ENCODE measurements at places on chromosomes 6 and 20.

DNA sequence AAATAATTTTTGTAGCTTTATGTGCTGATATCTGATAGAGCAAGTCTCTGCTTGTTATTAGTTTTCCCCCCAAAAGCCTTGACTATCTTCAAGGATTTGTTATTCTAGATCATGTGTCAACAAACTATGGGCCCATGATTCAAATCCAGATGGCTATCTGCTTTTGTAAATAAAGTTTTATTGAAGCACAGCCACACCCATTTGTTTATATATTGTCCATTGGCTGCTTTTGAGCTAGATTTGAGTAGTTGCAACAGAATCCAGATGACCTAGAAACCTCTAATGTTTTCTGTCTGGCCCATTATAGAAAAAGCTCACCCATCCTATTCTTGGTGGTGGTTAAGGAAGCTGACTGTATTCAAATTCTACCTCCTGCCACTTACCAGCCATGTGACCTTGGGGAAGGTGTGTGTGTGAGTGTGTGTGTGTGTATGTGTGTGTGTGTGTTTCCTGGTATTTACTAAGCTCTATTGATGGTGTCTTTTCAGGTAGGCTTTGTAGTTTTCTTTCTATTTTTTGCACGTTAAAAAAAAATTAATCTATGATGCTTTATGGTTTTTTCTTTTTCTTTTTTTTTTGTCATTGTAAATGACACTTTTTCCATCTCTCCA is 1.3 kb upstream of the GTSF1L start:
- no peak for DNase-seq

GRCh38 chr20:53399592-53400335 is 193.9 kb downstream of the ZNF217 start:
- no peak for DNase-seq

- no peak for DNase-seq
Measured at GRCh38 chr20:48984575-48985219, 61.4 kb upstream of the CSE1L start.

- no peak for DNase-seq
Measured at GRCh38 chr6:94658929-94659328, 918.4 kb upstream of the MANEA start.

DNA sequence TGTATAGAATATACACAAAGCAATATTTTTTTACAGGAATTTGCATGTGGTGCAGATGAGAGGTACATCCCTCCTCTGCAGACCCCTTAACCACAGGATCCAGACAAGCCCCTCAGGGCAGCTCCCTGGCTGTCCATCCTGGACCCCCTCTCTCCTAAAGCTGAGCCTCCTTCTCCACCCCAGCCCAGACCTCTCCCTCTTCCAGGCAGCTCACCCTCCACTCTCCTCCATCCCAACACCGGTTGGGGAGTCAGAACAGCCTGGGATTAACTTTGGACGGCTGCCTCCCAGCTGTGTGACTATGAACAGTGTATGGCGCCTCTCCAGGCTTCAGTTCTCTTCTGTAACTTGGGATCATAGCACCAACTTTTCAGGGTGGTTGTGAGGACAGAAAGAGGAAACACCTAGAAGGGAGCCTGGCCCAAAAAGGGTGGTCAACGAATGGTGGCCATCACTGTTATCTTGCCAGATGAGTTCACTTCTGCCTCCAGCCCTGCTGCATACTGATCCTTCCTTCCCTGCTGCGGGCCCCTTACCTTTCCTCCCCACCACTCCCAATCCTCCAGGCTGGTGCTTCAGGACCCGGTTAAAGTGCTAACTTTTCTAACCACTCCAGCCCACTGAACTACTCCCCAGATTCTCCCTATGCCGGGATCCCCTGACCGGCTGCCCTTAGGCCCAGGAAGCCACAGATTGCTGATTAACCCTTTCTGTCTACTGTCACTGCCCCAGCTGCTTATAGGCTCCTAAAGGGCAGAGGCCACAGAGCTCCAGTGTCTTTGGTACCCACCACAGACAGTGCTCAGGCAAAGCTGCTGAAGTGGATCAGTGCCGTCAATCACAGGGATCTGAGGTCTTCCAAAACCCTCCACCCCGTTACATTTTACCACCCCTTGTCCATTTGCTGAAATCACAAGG is 55.9 kb downstream of the GPR6 start:
- no peak for DNase-seq

DNA sequence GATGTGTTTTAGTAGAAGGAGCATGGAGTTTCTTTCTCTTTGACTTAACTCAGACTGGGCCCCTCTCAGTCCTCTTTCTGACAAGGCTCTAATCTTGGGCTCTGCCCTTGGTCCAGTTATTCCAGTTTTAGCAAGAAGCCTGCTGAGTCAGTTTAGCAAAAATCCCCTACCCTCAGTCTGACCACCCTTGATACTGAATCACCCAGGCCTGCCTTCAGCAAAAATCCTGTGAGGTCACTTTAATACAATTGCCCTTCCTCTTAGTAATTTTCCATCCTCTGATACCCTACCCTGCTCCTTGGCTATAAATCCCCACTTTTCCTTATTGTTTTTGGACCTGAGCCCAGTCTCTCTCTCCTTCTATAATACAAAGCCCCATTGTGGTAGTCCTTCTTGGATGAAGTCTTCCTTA is 326.7 kb upstream of the NOX3 start:
- peak; percentile 74 for DNase-seq

GRCh38 chr6:5676701-5677100 is 330.0 kb downstream of the NRN1 start:
- DNase-seq, result no peak

- no peak for DNase-seq
Measured at GRCh38 chr6:14274546-14275492, 157.2 kb downstream of the CD83 start.

GRCh38 chr6:21003780-21004541 is 469.7 kb downstream of the CDKAL1 start:
- peak; percentile 11 for DNase-seq

- no peak for DNase-seq
Measured at GRCh38 chr20:21518292-21518991, 4.6 kb upstream of the NKX2-2 start.

DNA sequence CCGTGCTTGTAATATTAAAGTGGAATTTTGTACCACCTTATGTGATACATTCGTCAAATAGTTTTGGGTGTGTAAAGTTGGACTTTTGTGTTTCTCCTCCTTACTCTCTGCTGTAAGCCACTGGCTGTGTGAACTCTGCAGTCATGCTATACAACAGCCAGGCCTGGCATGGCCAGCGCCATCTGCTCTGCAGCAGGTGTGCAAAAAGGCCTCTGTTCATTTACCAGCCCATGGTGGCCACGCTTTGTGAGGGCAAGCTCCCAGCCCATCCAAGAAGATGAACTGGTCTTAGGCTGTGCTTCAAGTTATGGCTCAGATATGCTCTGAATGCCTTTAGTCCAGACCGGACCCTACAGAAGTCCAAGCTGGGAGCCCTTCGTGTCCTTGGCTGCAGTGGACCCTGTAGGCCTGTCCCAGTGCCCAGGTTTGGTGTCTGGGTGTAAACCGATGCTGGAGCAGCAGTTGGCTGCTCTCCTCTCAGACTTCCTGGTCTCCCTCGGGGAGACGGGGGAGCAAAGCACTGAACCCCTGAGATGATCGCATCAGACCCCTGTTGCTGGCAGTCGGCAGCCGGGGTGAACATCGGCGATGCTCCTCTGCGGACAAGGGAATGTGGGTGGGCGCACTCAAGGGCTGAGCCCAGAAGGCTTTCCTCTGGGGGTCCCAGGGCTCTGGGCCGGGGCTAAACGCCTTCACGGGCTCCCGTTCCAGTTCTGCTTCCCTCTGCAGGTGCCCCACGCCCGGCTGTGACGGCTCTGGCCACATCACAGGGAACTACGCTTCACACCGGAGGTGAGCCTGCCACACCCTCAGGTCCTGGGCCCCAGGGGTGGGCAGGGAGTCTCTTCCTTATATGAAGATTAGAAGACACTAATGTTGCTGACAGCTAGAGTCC is 28.6 kb upstream of the PCMTD2 start:
- no peak for DNase-seq

DNA sequence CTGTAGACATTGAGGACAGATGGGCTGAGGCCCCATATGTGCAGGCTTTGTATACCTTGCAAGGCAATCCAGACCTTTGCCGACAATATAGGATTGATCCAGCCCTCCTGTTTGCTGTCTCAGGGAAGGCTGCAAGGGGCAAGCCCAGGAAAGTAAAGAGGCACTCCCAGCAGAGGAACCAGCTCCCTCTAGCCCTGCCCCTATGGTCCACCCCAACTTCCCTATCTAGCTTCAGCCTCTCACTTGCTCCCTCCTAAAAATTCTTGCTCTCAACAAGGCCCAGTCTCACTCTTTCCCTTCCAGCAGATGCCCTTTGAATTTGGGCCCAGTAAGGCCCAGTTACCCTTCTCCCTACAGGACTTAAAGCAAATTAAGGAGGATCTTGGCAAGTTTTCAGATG is 92.6 kb downstream of the JARID2 start:
- no peak for DNase-seq

DNA sequence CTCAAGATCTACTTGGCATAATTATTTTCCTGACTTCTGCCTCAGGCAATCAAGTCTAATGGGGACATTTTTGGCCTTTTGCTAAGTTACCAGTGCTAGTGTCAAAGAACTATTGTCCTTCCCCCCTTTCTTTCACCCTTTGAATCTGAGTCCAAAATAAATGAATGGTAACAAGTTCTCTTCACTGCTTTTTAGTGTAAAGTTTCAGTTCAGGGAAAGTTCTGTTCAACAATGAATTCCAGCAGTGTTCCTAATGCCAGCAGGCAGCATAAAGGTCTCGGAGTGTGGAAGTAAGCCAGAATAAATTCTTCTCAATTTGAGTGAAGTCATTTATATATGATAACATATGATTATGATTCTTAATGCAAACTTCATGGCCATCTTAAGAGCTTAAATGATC is 20.8 kb upstream of the TSPYL1 start:
- DNase-seq, result no peak

GRCh38 chr6:80969439-80969838 is 783.0 kb downstream of the TENT5A start:
- no peak for DNase-seq

DNA sequence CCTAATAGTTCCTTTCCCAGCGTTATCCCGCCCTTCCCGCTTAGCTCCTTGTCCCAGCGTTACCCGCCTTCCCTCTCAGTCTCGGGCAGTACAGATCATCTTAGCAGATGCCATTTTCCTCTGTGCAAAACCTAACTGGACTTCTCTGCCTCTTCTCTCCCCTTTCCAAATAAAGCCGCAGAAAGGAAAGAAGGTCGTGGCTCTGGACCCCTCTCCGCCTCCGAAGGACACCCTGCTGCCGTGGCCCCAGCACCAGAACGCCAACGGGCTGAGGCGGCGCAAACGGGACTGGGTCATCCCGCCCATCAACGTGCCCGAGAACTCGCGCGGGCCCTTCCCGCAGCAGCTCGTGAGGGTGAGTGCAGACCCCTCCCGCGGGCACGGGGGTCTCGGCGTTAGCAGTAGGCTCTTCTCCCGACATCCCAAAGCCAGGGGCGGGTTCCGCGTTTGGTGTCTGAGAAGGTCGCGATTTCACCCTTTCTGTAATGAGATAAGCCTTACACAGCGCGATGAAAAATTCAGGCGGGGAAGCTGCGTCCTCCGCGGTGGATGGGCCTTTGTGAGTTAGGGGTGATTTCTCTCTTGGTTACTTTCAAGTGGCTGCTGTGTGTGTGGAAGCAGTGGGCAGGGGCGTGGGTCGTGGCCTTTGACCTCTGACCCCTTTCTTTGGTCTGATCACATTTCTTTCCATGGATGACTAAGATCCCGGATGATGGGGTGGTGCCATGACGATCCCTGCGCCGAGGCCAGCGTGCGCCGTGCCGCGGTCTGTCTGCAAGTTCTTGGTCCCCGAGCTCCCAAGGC is 292.7 kb downstream of the TAF4 start:
- DNase-seq, result no peak

DNA sequence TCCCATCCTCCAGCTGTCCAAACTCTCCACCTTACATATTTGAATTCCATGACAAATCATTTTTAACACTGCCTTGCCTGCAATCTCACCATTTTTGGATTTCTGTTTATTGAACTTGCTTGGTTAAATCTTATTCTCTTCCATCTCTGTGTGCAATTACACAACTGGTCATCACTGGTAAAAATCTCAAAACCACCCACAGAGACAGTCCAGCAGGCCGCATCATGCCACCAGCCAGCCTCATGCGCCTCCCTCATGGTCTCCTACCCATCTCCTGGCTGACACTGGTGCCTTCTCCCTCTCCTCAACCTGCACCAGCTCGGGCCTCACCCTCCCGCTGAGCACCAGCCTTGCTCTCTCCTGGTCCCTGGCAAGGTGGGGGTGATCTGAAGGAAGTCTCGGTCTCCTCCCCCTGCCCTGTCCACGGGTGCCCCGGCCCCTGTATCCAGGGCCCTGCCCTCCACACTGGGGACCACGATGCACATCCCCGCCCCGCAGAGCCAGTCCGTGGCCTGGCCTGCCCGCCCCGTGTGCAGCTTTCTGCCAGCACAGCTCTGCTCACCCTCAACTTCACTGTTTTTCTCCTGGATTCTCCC is 92.0 kb downstream of the THBS2 start:
- no peak for DNase-seq

All from BJ (cell line).